ENCODE measurements at places on chromosomes 16 and 17.

- peak; percentile 97 for DNase-seq
- H3K36me3 ChIP-seq, result no peaks in the 10 kb centered on the region
- H3K4me3 ChIP-seq, result peak overlapping the region; percentile 98
These were observed 1.5 kb downstream of the LRRC3C start for GRCh38 chr17:39928858-39929645.

DNA sequence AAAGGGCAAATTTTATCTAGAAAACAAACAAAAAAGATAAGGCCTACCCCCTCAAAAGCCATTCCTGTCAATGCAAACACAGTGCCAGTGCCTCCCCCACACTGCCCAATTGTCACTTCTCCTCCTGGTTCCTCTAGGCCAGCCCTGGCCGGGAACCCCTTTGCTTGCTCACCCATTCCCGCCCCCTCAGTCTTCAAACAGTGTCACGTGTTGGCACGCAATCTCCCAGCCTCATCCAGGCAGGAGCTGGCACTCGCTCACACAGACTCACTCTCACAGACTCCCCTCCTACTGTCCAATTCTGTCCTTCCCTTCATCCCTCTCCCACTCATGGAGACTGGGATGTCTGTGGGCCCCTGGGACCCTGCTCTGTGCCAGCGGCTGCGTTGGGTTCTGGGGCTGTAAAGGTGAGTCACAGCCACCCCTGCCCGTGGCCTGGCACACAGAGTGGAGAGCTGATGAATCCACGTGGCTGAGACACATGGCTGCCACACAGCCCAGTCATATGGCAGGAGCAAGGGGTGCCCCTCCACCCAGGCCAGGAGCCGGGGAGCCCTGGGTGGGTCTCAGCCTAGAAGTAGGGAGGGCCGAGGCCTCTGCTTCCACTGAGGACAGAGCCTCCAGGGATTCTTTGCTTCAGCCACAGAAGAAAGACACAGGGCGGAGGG is 54.8 kb downstream of the VAC14 start:
- no peaks in the 10 kb centered on the region for H3K36me3 ChIP-seq
- no peak overlapping the region for H3K4me3 ChIP-seq
- peak; percentile 99 for DNase-seq
- no peaks in the 10 kb centered on the region for H3K27me3 ChIP-seq
- H3K4me1 ChIP-seq, result peaks cover 35% of the 10 kb centered on the region

DNA sequence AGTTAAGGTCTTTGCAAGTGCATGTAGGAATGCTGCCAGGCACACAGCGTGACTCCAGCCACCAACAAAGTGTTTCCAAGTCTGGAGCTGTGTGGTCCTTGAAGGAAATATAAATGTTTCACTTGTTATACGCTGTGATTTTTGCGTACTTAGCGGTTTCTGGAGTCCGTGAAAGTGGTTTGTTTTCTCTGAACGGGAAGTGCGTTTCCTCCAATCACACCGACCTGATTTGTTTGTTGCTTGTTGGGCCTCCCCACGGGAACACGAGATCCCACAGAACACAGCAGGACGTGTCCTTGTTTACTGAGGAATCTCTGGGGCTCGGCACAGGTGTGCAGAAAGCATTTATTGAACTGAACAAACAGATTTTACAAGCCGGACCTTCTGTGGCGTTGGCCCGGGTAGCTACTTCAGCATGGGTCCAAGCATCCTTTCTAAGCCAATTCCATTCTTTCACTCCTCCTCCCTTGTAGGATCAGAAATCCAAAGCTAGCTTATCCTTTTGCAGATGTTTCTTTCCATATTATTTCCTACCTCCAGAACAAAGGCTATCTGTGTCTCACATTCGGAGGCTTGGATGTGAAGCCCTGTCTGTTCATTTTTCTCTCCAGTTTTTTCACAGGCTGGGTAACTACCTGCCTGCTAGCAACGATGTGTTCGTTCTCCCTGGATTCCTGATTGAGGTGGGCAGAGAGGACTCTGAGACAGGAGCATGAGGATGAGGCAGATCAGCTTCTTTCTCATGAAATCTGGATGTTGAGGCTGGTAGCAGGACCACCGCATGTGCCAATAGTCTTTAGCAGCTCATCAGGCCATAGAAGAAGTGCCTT is 44.6 kb downstream of the ABAT start:
- H3K4me1 ChIP-seq, result no peaks in the 10 kb centered on the region
- no peak overlapping the region for H3K4me3 ChIP-seq
- H3K27me3 ChIP-seq, result no peaks in the 10 kb centered on the region
- no peaks in the 10 kb centered on the region for H3K36me3 ChIP-seq
- DNase-seq, result no peak

DNA sequence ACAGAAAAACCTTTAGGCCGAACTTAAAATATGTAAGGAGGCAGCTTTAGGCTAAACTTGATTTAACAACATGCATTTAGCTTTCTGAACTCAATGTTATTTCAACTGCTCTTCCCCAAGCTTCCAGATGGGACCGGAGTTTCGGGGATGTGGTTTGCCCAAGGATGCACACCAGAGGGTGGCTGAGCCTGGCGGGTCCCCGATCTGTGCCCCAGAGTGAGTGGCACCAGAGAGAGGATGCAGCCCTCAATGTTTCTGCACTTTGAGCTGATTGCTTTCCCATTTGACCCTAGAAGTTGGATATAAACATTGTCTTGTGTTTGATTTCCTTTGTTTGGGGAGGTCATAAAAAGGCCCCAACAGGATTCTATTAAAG is 348.0 kb upstream of the TNRC6C start:
- peak overlapping the region; percentile 14 for H3K4me3 ChIP-seq
- peaks cover 24% of the 10 kb centered on the region for H3K27me3 ChIP-seq
- H3K36me3 ChIP-seq, result no peaks in the 10 kb centered on the region
- DNase-seq, result no peak

- peak; percentile 97 for DNase-seq
- H3K27ac ChIP-seq, result peak within 1 kb of the TSS; percentile 96
- H3K27me3 ChIP-seq, result no peaks in the 10 kb centered on the region
- H3K4me1 ChIP-seq, result peaks cover 24% of the 10 kb centered on the region
- H3K4me3 ChIP-seq, result peak within 1 kb of the TSS; percentile 85
These were observed at the start of gene SPAG7 for GRCh38 chr17:4967539-4968485. Gene SPAG7, minus strand, starts transcription at chr17:4967817. Its CDS starts 13 bp downstream, at chr17:4967804.

- H3K27ac ChIP-seq, result no peak overlapping the region
- no peak for DNase-seq
- no peaks in the 10 kb centered on the region for H3K36me3 ChIP-seq
- H3K4me3 ChIP-seq, result no peak overlapping the region
- H3K4me1 ChIP-seq, result peaks cover 9% of the 10 kb centered on the region
- H3K27me3 ChIP-seq, result no peaks in the 10 kb centered on the region
These were observed 16.3 kb upstream of the AMZ2 start for GRCh38 chr17:68231541-68231940.

- no peak overlapping the region for H3K27ac ChIP-seq
- peaks cover 9% of the 10 kb centered on the region for H3K27me3 ChIP-seq
- H3K4me1 ChIP-seq, result no peaks in the 10 kb centered on the region
- DNase-seq, result peak; percentile 45
- H3K36me3 ChIP-seq, result no peaks in the 10 kb centered on the region
- no peak overlapping the region for H3K4me3 ChIP-seq
These were observed 3.0 kb downstream of the SECTM1 start for GRCh38 chr17:82330322-82331239.

- DNase-seq, result no peak
- no peak overlapping the region for H3K4me3 ChIP-seq
- H3K4me1 ChIP-seq, result no peaks in the 10 kb centered on the region
- no peaks in the 10 kb centered on the region for H3K36me3 ChIP-seq
- no peaks in the 10 kb centered on the region for H3K27me3 ChIP-seq
These were observed 254.5 kb upstream of the CACNG5 start for GRCh38 chr17:66580184-66580955.

- H3K4me3 ChIP-seq, result no peak overlapping the region
- no peaks in the 10 kb centered on the region for H3K36me3 ChIP-seq
- H3K27ac ChIP-seq, result no peak overlapping the region
- DNase-seq, result no peak
- no peaks in the 10 kb centered on the region for H3K4me1 ChIP-seq
These were observed 159.0 kb upstream of the MPHOSPH6 start for GRCh38 chr16:82328881-82329469.

- no peak overlapping the region for H3K27ac ChIP-seq
- no peak overlapping the region for H3K4me3 ChIP-seq
- no peaks in the 10 kb centered on the region for H3K4me1 ChIP-seq
These were observed 23.7 kb downstream of the PIPOX start for GRCh38 chr17:29066606-29067005.

GRCh38 chr17:68048996-68049395 is 13.5 kb downstream of the KPNA2 start:
- H3K27me3 ChIP-seq, result no peaks in the 10 kb centered on the region
- peak; percentile 3 for DNase-seq
- no peak overlapping the region for H3K4me3 ChIP-seq
- H3K4me1 ChIP-seq, result peaks cover 15% of the 10 kb centered on the region
- peaks cover 31% of the 10 kb centered on the region for H3K36me3 ChIP-seq

GRCh38 chr17:73719588-73720071 is 75.4 kb upstream of the SDK2 start:
- H3K4me3 ChIP-seq, result no peak overlapping the region
- no peaks in the 10 kb centered on the region for H3K27me3 ChIP-seq
- no peak for DNase-seq
- H3K4me1 ChIP-seq, result no peaks in the 10 kb centered on the region

DNA sequence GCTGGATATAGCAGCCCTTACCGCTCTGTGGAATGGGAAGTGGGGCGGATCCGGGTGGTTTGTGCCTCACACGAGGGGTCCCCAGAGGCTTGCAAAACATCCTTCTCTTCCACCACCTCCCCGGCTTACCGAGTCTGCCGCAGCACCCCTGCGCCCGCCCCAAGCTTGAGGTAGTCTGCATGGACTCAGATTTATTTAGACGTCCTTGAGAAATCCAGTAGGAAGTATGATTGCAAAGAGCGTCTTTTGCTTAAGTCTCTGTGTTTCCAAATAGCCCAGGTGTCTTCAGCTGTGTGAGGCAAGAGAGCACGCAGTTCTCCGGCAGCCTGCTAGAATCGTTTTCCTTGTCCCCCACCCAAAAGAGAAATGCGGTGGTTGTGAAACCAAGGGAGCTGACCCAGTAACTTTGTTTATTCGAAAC is 2.4 kb downstream of the KIAA0513 start:
- no peak for DNase-seq
- H3K27me3 ChIP-seq, result no peaks in the 10 kb centered on the region
- H3K36me3 ChIP-seq, result no peaks in the 10 kb centered on the region
- no peak overlapping the region for H3K4me3 ChIP-seq

DNA sequence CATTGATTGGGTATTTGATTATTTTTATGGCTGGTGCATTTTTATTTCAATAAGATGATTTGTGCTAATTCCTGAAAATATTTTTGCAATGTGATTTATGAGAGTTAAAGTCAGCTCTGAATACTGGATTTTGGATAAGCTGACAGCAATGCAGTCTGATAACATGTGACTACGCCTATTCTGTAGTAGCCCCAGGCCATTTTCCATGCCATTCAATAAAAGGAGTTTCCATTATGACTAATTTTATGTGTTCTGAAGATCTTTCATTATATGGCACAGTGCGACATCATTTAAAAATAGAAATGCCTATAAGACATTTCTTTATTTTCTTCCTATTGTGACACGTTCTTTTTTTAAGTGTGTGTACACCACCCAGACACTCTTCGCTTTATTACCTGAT is 46.3 kb downstream of the KCNJ2 start:
- H3K4me3 ChIP-seq, result no peak overlapping the region
- no peak for DNase-seq
- H3K27ac ChIP-seq, result no peak overlapping the region
- H3K36me3 ChIP-seq, result no peaks in the 10 kb centered on the region

DNA sequence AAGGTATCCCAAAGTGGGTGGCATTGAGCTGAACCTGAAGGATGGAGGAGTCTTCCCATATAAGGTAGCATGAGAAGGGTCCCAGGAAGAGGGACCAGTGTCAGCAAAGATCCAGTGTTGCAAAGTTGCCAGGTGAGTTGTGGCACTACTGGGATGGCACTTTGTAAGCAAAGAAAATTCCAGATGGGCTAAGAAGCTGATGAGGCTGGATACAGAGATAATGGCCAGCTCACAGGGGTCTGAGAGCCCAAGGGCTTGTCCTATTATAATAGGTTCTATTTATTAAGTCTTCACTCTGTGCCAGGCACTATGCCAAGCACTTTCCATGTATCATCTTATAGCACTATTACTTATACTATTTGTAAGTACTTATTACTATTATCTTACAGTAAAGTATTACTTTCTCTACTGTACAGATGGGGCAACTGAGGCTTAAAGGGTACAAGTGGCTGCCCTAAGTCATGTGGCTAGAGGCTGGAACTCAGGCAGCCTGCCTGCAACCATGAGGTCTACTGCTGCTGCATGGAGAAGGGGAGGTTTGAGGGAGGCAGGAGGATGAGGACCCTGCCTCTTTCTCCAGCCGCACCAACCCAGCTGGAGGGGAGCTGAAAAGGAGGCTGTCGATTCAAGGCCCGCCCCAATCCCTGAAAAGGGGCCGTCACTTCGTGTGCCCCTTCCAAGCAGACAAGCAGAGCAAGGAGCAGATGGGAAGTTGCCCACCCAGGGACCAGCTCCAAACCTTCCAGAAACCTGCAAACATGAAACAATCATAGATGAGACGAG is 86.5 kb downstream of the C16orf78 start:
- no peaks in the 10 kb centered on the region for H3K36me3 ChIP-seq
- peaks cover 5% of the 10 kb centered on the region for H3K27me3 ChIP-seq
- H3K4me1 ChIP-seq, result no peaks in the 10 kb centered on the region
- H3K27ac ChIP-seq, result no peak overlapping the region
- no peak overlapping the region for H3K4me3 ChIP-seq

DNA sequence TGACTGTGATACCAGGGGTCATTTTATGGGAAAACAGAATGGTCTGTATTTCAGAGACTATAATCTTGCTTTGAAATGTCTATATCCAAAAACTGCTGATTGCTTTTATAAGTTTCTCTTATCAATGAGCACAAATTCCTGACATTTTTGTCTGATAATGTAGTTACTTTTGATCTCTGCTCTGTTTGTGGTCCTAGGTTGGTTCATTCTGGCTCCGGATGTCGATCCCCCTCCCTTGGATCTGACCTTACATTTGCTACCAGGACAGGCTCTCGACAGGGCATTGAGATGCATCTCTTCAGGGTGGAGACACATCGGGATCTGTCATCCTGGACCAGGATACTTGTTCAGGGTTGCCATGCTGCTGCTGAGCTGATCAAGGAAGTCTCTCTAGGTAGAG is 27.3 kb upstream of the VPS4A start:
- H3K36me3 ChIP-seq, result peaks cover 14% of the 10 kb centered on the region
- H3K4me1 ChIP-seq, result peaks cover 7% of the 10 kb centered on the region
- no peak overlapping the region for H3K27ac ChIP-seq
- no peaks in the 10 kb centered on the region for H3K27me3 ChIP-seq

DNA sequence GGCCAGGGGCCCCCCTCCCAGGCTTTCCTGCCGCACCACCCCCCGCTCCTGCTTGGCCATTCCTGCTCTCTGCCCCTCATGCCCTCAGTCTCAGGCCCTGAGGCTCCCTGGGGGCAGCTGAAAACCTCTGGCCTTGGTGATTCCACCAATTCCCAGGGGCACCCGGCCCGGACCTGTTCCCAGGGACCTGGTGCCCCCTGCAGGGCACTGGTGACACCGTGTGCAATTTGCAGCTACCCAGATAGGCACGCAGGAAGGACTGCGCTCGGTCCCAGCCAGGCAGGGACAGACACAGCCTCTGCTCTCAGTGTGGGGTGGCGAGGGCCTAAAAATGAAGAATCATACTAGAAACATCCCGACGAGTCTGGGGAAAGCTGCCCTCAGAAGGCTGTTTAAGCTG is 13.4 kb downstream of the WFDC1 start:
- no peak overlapping the region for H3K4me3 ChIP-seq
- DNase-seq, result peak; percentile 72
- H3K36me3 ChIP-seq, result no peaks in the 10 kb centered on the region

- DNase-seq, result peak; percentile 95
- peak overlapping the region; percentile 85 for H3K27ac ChIP-seq
- H3K36me3 ChIP-seq, result no peaks in the 10 kb centered on the region
- peak overlapping the region; percentile 29 for H3K4me3 ChIP-seq
These were observed 77.2 kb downstream of the C17orf67 start for GRCh38 chr17:56756536-56756935.

- no peaks in the 10 kb centered on the region for H3K36me3 ChIP-seq
- H3K27ac ChIP-seq, result no peak overlapping the region
- H3K27me3 ChIP-seq, result no peaks in the 10 kb centered on the region
- H3K4me3 ChIP-seq, result no peak overlapping the region
These were observed 104.4 kb downstream of the IRX5 start for GRCh38 chr16:55035029-55035428.

All from GM23248 (cell line).